ENCODE measurements at places on chromosomes 7 and 10.

DNA sequence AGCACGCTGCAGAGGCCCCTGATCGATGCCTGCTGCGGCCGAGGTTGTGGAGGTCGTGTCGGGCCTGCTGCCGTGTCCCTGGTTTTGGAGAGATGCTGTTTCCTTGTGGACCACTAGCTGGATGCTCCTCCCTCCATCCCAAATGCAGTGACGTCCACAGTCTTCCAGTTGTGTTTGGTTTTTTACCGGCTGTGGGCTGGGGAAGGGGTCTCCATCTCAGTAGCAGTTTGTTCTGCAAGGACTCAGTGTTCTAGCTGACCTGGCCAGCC lies 143.0 kb upstream of the SHH start:
- no peak for DNase-seq

DNA sequence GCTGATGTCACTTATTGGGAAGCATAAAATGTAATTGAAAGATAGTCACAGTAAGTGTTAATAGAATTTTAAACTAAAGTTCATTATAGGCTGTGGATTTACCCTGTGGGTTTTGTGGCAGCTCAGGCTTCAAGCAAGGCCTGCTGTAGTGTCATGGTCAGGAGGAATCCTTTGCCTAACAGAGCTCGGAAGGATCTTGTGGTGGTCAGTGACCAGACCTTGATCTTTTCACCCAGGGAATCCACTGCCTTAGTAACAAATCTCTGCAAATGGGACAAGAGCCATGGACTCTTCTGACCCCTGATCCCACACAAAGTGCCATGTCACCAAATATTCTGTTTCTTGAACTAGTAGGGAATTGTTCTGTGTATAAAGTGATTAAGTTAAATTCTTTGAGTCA lies 20.6 kb upstream of the HDAC9 start:
- no peak for DNase-seq

- no peak for DNase-seq
Measured at GRCh38 chr7:36080843-36081242, 72.2 kb upstream of the EEPD1 start.

DNA sequence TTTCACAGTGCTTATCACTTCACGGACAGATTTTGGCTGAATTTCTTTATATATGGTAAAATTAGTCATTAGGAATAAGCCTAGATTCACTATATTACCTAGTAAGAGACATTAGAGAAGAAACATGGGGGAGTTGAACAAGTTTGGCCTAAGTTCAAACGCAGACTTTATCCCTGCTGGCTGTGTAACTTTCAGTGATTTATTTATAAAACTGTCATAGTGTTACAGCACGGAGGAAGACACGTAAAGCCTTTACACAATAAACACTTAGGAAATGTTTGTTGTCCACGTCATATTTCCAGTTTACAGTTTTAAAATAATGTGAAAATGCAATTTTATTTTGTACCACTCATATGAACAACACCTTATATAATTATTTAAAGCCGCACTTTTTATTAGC lies 661.5 kb downstream of the MAGI2 start:
- DNase-seq = no peak

DNA sequence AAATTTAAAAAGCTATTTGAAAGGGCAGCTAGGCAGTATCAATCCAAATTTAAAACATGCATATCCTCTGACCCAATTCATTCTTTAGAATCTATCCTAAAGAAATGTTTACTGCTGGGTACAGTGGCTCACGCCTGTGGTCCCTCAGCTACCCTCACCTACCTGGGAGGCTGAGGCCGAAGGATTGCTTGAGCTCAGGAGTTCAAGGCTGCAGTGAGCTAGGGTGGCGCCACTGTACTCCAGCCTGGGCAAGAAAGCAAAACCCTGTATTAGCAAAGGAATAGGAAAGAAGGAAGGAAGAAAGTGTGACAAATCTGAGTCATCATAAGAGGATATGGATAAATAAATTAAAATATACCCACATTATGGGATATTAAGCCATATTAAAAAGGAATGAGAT lies 36.3 kb downstream of the C7orf33 start:
- no peak for DNase-seq

DNA sequence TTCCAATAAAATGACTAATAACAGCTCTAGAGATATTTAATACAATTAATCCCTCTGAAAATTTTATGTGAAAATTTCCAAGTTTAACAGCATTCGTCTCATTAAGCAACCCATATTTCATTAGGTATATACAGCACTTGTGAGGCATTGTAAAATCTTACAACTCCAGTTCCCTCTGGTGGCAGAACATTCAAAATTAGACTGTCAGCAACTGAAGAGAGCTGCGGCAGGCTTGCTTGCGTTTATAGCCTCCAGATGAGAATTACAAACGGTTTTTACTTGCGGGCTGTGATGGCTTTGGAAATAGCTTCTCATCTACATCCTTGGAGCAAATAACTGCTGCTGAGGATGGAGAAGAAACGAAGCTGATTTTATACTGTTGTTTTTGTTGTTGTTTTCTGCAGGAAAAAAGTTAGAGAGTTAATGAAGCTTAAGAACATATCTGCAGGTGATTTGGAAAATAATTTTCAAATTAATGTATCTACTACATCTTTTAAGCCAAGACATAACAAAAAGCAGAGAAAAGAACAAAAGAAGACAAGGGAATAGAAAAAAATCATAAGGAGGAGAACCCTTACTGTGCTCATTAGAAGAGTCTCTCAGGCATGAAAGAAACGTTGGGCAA lies 171.3 kb downstream of the MAGI2 start:
- DNase-seq = no peak

DNA sequence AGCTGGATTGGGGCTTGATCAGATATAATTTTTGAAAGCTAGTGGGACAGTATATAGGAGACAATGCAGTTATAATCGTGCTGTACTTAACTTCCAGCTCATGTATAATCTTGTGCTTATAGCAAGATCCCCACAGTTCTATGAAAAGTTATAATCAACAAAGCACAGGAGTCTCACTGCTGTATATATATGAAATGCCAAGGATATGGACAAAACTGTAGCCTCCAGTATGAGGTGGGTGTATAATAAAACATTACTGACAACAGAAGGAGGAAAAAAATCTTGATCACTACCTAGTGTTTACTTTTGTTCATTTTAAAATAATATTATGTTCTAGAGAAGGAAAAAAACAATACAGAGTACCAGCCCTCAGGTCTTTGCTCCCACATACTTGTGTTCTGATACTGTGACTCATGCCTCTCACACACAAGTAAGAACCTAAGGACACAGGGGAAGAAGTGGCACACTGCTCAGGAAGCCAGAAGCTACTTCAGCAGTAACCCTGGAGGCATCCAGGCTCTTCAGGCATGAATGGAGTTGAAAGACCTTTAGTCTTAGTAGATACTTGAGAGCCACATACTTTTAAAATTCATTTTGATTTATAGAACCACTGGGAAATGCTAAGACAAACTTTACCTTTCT lies 265.7 kb upstream of the IMMP2L start:
- DNase-seq = no peak

DNA sequence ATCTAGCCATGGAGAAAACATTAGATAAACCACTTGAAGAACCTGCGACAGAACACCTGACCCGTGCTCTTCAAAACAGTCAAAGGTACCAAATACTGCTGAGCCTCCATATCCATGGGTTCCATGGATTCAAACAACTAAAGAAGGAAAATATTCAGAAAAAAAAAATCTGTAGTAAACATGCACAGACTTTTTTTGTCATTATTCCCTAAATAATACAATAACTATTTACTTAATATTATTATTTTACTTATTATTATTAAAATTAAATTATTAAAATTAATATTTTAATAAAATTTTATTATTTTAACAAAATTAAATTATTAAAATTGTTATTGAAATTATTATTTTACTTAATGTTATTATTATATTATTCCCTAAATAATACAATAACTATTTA lies 101.0 kb upstream of the PDE1C start:
- DNase-seq = no peak

DNA sequence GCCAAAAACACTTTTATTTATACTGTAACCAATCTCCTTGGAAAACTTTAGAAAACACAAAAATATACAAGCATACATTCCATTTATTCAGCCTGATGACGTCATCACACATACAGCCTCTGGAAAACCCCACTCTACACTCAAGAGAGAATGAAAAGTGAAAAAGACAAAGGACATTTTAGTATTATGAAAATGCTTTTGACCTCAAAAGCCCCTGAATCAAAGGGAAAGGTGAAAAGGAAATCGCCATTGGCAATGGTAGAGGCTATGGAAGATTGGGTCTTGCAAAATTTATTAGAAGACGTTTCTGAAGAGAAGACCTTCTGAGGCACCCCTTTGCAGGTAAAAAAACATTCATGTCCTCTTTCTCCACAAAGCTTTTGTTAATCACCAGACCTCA lies 82.9 kb upstream of the STRIP2 start:
- no peak for DNase-seq

DNA sequence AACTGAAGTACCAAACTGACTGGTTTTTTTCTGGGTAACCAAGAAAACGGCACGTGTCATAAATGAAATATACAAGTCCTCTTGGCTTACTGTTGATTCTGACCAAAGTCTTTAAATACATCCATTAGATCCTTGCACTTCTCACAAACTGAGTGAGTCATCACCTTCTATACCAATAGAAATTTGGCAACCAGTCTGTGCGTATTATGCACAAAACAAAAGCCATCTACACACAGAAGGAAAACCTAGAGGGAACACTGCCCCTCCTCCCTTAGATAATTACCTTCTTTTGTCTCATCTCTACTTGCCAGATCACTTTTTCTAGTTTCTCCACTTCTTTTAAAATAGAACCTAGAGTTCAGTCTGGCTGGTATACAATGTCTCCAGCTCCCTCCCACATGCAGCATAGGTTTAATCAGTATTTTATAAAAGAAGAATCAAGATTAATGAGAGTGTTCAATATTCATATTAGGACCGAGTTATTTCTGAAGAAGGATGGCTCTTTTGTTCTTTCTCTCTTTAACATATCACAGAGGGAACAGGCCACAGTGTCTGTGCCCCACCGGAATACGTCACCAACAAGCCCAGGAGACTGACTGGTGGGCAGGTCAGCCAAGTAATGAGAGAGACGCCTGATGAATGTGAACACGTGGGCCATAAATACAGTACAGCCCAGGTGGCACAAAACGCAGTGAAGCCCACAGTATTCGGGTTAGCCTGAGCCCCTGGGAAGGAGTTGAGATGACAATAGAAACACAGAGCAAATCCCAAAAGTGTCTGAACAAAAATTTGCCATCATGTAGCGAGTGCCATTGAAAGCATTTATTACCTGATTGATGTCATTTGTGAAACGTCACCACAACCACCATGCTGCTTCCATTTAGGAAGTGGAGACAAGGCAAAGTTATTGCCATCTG lies 91.3 kb downstream of the KIAA1549 start:
- DNase-seq = no peak

DNA sequence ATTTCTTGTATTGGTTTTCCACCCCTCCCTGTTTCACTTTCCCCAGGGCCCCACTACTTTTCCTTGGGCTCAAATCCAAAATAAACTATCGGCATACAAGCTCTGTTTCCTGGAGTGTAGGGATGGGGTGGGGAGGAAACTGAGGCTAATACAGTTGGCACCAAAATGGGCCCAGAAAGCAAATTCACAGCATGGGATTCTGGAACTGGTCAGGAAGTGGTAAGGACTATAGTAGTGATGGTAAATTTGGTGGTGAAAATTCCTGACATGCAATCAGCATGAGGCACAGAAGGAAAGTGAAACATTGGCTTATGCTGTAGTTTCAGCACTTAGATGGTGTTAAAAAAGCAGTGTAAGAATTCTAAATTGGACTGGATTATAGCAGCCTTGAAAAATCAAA lies 8.7 kb upstream of the SAMD9L start:
- DNase-seq = no peak

- no peak for DNase-seq
Measured at GRCh38 chr10:95988702-95989101, 54.7 kb upstream of the CCNJ start.

GRCh38 chr7:157769086-157769485 lies 432.3 kb downstream of the DNAJB6 start:
- DNase-seq = no peak

DNA sequence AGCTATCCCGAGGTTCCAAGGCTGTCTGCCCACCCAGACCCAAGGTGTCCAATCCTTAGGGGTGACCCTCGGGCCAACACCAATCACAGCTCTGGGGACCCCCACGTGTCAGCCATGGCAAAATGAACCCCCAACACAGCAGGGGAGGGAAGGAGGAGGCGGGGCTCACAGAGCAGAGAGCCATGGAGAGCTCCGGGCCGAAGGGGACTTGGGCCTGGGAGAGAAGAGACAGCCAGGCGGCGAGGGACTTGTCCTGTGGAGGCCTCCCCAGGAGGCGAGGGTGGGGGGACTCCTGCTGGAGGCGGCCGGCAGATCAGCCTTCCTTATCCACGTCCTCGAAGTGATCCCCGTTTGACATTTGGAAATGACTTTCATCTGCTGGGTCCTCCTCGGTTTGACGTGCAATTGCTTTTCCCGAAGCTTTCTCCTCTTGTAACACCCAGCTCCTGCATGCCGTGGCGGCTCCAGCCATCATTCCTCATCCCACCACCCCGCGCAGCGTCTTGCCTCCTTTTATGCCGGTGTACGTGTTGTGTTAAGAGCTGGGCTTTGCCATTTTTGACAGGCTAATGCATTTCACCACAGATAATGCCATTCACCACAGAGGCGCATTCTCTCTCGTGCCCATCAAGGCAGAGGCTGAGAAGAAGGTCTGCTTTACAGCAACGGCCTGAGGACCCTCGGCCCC lies 337.4 kb downstream of the DNAJB6 start:
- DNase-seq = no peak

GRCh38 chr10:5282137-5282536 lies 82.6 kb upstream of the UCN3 start:
- no peak for DNase-seq

GRCh38 chr10:55813451-55814170 lies 547.4 kb downstream of the ZWINT start:
- DNase-seq = no peak

DNA sequence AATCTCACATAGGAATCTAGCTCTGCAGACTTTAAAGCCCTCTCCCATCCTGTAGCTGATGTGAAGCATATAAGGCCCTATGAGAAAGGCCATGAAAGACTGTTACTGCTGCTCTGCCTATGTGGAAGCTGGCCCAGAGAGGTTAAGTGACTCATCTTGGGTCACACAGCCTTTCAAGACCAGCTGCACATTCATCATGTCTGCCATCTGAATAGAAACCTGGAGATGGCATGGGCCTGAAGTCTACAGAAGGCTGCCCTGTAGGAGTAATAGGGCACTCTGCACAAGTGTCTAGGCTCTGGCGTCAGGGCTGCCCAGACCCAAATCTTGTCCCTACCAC lies 59.4 kb upstream of the COL13A1 start:
- no peak for DNase-seq

- DNase-seq = no peak
Measured at GRCh38 chr7:979886-980571, 3.0 kb upstream of the CYP2W1 start.

- DNase-seq = no peak
Measured at GRCh38 chr10:72016608-72017300, 52.6 kb downstream of the CHST3 start.

Measured in stimulated activated CD4-positive, alpha-beta T cell treated with anti-CD3 and anti-CD28 coated beads, TNF-alpha, amount 100 ng/mL, for 4 hours (primary cell).